Stimulated activated CD8-positive, alpha-beta memory T cell treated with anti-CD3 and anti-CD28 coated beads, Interleukin-4, amount 100 ng/mL, for 4 hours (primary cell): ENCODE measurements at places on chromosomes 7 and 10.

DNA sequence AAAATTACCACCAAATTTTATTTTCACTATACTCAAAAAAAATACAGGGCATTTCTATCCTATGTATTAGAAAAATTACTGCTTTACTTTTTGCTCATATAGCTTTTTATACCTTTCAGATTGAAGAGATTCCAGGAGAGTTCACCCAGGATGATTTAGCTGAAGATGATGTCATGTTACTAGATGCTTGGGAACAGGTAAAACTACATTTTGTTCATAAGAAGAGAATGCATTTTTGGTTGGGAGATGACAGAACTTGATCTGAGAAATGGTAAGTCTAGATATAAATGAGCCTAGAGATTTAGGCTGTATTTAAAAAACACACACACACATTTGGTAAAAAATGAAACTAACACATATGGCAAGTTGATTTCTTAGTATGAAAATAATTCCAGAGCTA, 38.1 kb upstream of the ARL4A start:
- no peak for DNase-seq

GRCh38 chr7:101733713-101734475, 83.5 kb upstream of the CUX1 start:
- DNase-seq = no peak

GRCh38 chr10:44389556-44389955, 4.7 kb upstream of the CXCL12 start:
- DNase-seq = no peak

DNA sequence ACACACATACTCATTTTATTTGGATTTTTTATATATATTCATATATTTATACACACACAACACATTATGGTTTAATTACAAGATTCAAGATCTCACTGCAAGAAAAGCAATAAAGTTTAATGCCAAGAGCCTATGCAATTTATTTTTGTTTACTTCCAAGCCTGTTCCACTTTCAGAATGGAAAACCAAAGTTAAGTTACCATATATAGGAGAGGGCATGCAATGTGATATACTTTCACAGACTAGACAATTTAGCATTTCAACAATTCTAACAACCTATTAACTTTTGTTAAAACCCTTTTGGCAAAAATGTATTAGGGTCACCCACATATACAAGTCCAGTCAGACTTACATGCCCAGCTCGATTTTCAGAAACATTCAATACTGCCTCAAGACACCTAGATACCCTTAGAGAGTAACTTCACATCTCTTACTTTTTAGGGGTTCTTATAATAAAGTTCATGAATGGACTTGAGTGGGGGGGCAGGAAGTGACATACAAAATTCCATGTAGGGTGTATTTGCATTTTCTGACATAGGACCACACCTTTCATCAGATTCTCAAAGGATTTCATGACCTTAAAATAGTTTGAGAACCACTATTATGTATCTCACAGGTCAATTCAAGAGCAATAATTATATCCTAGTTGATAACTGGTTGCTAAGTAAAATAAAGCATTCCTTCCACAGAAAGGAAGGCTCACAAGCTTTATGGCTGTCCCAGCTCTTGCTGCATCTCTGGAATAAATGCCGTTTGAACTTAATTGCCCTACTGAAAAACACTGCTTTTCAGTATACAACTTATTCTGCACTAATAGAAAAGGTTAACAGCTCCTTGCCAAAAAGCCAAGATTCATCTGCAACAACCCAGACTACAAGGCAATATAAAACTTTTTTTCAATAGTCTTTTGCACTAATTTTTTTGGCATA, 2.5 kb downstream of the P4HA1 start:
- DNase-seq = no peak

DNA sequence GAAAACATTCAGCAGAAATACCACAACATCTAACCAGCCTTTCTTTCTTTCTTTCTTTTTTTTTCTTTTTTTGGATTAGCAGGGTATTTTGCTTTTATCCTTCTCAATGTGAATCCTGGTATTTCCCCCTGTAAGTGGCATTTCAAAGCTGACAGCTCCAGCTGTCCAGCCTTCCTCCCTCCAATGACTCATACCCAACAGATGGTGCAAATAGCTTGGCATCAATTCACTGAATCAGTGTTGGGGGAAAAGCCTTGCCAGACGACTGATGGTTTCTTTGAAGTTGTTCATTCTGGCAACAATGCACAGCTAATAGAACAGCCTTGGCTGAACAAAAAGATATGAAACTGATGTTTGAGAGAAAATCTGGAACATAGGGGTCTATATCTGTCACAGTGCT, 316.8 kb upstream of the STEAP1 start:
- DNase-seq = no peak

DNA sequence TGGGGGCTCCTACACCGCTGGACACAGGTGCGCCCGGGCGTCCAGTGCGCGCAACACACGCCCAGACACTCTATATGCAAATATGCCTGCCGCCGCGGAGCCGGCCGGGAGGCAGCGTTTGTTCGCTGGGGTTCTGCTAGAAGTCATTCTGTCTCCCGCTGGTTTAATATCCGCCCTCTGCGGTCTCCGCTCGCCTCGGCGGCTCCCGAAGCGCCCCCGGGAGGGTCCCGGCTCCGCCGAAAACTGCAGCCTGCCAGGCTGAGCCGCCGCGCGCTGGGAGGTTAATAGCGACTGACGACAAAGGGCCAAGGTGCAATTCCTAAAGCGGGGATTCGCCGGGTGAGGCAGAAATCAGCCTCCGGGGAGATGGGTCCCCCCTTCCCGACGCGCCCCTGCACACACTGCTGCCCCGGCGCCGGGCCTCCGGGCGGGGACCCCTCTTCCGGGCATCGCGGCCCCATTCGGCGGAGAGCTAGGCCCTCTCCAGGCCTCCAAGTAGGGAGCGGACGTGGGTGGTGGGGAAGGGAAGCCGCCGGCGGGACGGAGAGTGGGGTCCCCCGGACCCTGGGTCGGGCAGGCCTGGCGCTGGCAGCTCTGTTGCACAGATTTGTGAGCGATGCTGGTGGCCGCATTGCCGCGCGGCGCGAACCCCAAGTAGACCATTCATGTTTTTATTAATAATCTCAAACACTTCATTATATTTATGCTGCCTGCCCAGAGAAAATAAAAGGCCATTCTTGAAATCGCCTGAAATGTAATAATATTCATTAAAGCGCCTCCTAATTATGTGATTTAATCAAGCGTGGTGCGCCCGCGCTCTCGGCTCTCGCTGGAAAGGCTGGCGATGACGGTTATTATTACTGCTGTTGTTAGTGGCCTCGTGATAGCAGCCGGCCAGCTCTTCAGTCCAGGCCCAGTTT, 9.1 kb downstream of the EN2 start:
- DNase-seq = no peak

DNA sequence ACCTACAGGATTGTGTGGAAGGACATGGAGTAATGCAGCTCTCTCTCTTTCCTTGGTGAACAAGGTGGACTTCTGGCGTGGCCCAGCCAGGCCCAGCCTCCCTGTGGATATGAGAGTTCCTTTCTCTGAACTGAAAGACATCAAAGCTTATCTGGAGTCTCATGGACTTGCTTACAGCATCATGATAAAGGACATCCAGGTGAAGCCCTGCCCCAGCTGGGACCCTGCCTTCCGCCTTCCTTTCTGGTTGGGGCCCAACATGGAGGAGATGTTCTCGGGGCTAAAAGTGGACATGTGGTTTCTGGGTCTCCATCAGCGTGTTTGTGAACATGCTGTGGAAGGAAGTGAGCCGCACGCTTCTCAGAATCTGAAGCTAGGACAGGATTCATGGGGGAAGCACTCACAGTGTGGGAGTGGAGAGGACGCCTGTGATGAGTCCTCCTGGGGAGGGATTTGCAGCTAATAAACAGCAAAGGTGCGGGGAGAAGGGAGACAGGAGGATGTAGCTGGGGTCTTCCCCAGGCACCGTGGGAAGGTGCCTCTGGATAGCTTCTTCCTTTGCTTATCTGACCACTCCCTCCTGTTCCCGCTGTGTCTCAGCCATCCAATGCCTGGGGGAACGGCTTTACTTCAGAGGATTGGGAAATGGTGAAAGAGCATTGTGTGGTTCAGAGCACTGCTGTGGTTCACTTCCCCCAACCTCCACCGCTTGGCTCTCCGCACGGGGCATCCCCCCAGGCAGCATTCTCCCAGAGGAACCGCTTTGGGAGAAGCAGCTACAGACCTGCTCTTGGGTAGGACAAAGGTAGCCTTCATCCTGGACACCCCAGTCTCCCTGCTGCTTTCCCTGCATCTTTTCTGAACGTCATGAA, 5.5 kb downstream of the CPA5 start:
- no peak for DNase-seq

DNA sequence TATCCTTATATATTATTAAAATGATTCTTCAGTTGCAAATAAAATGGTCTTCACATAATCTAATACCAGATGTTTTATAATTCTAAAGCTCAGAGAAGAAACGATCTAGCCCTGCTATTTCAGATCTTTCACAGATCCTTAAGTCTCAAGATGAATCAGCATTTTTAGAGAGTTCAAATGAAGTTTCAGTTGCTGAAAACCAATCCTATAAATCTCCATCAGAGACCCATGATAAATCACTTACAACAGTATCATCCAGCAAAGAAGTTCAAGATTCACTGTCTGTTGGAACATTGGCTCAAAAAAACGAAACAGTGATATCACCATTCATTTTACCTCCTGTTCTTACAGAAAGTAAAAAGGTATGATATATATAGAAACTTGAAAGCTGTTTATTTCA, 137.0 kb downstream of the CCDC7 start:
- no peak for DNase-seq

- no peak for DNase-seq
Measured at GRCh38 chr7:71015252-71015900, 116.6 kb upstream of the GALNT17 start.

DNA sequence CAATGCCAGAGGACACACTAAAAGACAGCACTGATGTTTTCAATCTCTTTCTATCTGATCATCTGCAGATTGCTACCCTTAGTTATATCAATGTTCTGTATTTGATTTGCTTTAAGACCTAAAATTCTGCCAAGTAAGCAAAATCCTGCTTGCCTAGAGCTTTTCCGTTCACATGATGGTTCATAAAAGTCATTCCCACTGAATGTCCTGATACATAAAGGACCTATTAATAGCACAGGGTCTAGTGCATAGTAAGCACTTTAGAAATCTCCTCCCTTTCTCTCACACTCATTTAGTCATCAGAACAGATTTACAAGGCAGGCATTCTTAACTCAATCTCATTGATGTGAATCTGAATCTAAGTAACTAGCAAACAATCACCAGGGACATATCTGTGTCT, 68.8 kb downstream of the PCGF5 start:
- no peak for DNase-seq

- no peak for DNase-seq
Measured at GRCh38 chr10:63228237-63228636, 95.1 kb downstream of the NRBF2 start.

DNA sequence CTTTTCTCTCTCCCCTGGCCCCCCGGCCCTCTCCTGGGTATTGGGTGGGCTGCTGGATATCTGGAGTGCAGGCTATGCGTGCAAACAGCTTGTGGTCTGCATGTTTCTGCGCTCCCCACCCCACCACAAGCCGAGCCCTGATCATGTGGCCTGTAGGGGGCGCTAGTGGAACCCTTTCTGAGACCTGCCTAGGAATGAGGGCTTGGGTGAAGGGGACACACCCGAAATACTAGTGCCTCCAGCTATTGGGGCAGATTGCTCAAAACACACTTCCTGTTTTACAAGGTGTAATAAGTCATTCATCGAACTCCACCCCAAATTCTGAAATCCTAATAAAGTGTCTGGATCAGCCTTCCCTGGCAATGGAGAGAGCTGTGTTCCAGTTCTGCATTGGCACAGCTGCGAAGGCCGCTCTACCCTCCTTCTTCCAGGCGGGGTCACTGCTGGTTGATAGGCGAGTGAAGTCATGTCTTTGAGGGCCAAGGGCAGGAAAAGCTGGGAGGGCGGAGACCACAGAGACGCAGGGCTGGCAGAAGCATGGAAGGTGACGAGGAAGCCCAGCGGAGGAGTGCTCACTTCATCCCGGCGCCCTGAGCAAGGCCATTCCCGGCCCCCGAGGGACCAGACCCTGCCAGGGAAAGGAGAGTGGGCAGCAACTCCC, 19.8 kb upstream of the PRRT4 start:
- no peak for DNase-seq

GRCh38 chr7:48052748-48053147, 17.4 kb downstream of the C7orf57 start:
- DNase-seq = no peak

DNA sequence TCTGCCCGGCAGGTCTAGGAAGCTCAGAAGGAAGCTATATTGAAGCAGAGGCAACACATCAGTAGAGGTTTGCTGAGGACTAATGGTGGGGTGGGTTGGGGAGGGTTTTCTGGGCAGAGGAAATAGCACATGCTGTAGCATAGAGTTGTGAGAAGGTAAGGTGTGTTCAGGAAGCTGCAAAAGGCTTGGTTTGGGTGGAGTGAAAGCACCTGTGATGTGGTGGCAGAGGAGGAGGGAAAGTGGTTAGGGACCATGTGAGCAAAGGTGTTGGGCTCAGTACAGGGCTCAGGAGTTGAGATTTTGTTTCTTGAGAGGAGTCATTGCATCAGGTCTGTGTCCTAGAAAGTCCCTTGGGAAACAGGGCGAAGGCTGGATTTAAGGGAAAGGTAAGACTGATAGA, 294.6 kb downstream of the SORCS3 start:
- no peak for DNase-seq

DNA sequence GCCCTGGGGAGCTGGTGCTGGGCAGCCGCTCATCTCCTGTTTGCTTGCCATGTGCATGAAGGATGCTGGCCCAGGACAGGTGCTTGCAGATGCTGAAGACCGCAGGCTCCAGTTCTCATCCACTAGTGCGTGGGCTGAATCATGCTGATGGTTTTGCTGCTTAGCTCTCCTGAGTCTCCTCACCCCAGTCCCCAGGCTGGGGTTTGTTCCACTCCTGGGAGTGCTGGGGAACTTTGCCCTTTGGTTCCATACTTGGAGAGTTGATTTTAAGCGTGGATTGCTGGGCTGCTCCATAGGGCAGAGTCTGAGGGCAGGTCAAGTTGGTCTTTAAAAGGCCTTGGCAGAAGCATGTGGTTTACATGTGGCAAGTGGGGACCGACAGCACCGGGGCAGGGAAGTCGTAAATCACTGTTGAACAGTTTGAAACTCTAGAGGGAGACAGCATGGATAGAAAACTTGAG, 9.1 kb downstream of the DYNC2I1 start:
- DNase-seq = no peak

- DNase-seq = no peak
Measured at GRCh38 chr7:46224363-46224762, 303.3 kb upstream of the IGFBP3 start.

DNA sequence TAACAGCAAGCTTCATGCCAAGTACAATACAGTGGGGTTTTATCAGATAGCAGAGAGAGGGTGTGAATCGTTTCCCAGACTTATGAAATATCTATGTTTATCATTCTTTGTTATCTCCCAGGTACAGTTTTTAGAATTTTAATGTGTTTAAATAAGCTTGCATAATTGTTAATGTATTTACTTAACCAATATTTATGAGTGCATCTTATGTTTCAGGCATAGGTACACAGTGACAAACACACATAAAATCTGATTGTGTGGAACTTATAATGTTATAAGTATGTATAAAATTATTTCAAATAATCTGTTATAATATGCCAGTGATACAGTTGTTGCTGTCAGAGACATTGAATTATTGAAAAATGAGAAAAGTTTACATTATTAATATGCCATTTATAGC, 1011.4 kb upstream of the C7orf33 start:
- no peak for DNase-seq

GRCh38 chr10:107790271-107790670, 625.8 kb upstream of the SORCS1 start:
- DNase-seq = no peak
